ENCODE measurements at places on chromosomes 2 and 18.

- DNase-seq, result no peak
Measured at GRCh38 chr2:171169839-171170238, 9.1 kb upstream of the TLK1 start.

- peak; percentile 3 for DNase-seq
Measured at GRCh38 chr18:8426401-8426800, 182.8 kb upstream of the RAB12 start.

DNA sequence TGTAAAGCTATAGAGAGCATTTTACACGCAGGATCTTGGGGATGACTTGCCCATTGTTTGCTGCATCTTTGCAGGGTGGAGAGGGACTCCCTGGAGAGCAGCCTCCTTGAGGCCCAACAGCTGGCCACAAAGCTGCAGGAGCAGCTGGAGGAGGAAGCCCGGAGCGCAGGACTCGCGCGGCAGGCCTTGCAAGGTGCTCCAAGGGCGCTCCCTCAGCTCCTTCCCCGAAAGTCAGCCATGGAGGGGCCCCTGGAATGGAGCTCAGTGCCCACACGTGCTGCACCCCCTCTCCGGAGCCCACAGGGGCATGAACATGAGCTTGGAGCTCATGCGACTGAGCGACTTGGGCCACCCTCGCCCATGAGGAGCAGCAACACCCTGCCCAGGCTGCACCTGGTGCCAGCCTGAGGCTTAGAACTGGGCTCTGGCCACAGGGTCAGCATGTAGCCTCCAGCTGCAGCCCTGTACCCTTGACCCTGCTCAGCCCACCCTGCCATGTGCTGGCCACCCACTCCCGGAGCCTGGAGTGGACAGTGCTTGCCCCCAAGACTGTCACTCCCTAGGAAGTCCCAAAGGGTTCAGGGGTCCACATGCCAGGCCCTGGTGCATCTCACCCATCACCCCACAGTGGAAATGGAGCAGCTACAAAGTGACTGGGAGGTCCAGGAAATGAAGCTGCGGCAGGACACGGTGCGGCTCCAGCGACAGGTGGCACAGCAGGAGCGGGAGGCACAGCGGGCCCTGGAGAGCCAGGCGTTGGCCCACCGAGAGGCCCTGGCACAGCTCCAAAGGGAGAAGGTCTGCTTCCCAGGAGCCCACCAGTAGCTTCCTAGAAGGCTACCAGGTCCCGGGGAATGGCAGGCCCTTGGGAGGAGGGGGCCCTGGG lies 43.0 kb downstream of the CROCC2 start:
- DNase-seq, result no peak

- no peak for DNase-seq
Measured at GRCh38 chr2:238042849-238043584, 17.8 kb upstream of the SCLY start.

DNA sequence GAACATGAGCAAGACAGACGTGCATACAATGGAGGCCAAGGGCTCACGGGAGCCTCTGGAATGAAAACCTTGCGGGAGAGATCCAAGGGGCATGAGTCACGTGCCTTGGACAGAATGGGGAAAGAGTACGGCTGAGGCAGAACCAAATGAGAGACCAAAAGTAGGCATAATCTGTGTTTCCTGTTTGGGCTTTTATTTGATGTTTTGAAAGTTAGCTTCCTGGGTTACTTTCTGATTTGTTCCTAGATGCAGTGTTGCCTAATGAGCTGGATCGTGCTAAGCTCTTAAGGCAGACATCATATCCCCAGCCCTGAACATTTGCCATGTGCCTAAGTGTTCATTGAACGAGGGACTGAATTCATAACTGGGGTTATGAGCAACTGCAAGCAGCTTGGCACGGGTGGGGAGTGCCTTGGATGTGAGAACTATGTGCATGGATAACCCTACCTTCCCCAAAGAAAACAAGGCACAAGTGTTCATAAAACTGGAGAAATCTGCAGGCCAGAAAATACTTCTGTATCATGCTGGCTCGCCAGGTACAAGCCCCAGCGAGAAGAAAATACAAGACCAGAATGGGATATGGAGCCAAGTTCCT lies 60.3 kb upstream of the RPL31 start:
- DNase-seq, result no peak

DNA sequence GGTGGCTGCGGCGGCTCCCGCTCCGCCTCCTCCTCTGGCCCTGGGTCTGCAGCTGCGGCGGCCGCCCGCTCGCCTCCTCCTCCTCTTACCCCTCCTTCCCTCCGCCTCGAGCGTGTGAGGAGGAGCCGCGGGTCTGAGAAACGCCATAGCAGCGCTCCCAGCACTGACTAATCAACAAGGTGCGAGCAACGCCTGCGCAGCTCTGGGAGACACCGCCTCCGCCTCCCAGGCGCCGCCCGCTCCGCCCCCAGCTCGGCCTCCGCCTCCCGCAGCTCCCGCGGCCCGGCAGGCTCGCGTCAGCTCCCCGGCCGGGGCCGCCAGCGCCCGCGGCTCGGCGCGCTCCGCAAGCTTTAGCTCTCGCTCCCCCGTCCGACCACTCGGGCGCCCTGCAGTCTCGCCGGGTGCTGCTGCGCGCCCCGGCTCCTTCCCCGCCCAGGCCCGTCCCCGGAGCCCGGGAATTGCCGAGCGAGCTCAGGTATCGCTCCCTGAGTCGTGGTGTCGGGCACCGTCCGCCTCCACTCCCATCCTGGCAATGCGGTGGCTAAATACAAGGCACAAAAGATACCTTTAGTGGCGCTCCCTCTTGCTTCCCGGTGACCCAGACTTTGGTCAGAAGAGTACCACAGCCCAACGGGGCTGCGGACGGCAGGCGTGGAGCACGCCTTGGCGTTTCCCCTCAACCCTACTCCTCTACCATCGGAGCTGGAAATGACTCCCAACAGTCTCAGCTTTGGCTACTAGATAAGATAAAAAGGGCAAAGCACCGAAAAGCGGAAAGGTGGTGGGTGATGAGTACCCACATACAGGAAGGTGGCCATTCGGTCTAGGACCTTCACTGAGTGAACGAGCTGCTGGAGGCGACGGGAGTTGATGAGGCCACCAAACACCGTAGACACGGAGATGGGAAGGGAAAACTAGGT lies at the start of gene GAREM1:
GAREM1 (minus strand) TSS at position 169 of the 920 bp plus-strand sequence. CDS start 454 bp downstream, outside the sequence.
- peak; percentile 62 for DNase-seq

- no peak for DNase-seq
Measured at GRCh38 chr18:6571239-6571602, 156.5 kb upstream of the L3MBTL4 start.

Measured in stimulated activated CD8-positive, alpha-beta memory T cell treated with anti-CD3 and anti-CD28 coated beads, Interleukin-2, amount 100 ng/mL, for 48 hours (primary cell).